Tibial artery (tissue), 4 donors: ENCODE measurements at places on chromosomes 5 and 9.

GRCh38 chr5:43573058-43573457 lies 16.2 kb upstream of the PAIP1 start:
- no peaks in the 10 kb centered on the region for H3K27me3 ChIP-seq
- no peak for DNase-seq
- H3K4me3 ChIP-seq = no peak overlapping the region
- no peaks in the 10 kb centered on the region for H3K4me1 ChIP-seq
- no peak overlapping the region for H3K27ac ChIP-seq

DNA sequence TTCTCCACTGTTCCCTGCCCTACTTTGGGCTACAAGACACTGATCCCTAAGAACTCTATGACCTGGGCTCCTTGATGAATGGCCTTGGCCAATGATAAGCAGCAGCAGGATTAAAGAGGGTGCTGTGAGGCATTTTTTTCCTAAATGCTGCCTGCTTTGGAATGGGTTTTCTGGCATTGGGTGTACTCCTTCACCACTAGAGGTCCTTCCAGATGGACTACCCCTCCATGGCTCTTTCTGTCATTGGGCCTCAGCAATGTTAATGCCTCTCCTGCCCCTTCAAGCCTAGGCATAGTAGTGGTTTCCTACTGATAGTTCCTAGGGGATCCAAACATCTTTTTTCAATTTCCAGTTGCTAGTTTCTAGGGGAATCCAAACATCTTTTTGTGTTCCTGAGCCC lies 319.3 kb upstream of the RPS23 start:
- peaks cover 7% of the 10 kb centered on the region for H3K4me1 ChIP-seq
- H3K27ac ChIP-seq = peak overlapping the region; percentile 28
- no peaks in the 10 kb centered on the region for H3K36me3 ChIP-seq
- H3K4me3 ChIP-seq = no peak overlapping the region
- H3K27me3 ChIP-seq = no peaks in the 10 kb centered on the region

GRCh38 chr9:80931163-80931562 lies 758.2 kb downstream of the TLE1 start:
- no peaks in the 10 kb centered on the region for H3K4me1 ChIP-seq
- no peak for DNase-seq
- H3K36me3 ChIP-seq = no peaks in the 10 kb centered on the region

GRCh38 chr5:113446358-113446927 lies 11.7 kb upstream of the TSSK1B start:
- no peak overlapping the region for H3K4me3 ChIP-seq
- H3K27ac ChIP-seq = no peak overlapping the region
- no peak for DNase-seq
- H3K36me3 ChIP-seq = no peaks in the 10 kb centered on the region

DNA sequence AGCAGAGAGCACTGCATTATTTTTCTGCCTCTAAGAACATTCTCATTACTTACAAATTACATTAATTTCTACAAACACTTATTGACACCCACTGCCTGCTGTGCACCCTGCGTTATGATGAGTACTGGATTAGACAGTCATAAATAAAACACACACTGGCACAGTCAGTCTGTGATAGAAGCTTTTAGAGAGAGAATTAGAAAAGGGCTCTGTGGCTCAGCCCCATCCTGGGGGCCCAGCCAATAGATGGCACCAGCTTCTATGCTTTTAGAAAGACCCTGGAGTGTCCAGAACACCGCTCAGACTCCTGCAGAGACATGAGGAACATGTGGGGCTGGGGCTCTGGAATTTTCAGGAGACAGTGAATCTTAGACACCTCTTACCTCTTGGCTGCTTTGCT lies 61.0 kb upstream of the RAPGEF1 start:
- H3K4me1 ChIP-seq = no peaks in the 10 kb centered on the region
- DNase-seq = no peak
- H3K36me3 ChIP-seq = no peaks in the 10 kb centered on the region

- no peak for DNase-seq
- H3K27me3 ChIP-seq = no peaks in the 10 kb centered on the region
- no peak overlapping the region for H3K4me3 ChIP-seq
- no peaks in the 10 kb centered on the region for H3K4me1 ChIP-seq
- no peak overlapping the region for H3K27ac ChIP-seq
- H3K36me3 ChIP-seq = no peaks in the 10 kb centered on the region
These were observed 104.5 kb upstream of the NUDT12 start for GRCh38 chr5:103667068-103667467.

GRCh38 chr9:32584784-32585183 lies 11.8 kb upstream of the NDUFB6 start:
- no peak for DNase-seq
- H3K36me3 ChIP-seq = no peaks in the 10 kb centered on the region
- H3K27me3 ChIP-seq = no peaks in the 10 kb centered on the region

DNA sequence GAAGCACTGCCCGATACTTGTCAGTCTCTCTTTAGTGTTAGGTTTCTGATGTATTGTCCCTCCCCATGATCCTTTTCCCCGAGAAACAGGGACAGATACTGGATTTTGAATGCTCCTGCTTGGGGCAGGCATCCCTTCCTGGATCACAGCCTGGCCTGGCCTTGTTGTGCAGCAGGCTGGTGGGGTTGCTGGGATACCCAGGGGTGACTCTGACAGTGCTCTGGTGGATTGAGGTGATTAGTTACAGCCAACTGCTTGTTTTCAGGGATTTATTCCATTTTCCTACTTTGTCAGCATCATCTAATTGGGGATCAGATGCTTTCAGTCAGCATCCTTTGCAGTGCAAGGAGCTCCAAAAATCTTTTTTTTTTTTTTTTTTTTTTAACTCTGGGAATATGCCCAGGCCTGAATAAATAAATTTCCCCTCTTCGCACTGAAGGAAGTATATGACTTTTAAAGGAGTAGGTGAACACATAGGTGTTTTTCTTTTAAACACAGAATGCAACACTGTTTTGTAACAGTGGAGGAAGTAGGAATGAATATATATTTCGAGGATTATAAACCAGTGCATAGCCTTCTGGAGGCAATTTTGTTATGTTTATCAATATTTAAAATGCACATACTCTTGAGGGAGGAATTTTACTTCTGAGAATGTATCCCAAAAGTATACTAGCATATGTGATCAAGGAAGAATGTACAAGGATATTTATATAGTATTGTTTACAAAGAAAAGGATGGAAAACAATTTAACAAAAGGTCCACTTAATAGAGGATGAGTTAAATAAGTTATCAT lies 127.3 kb upstream of the ELL2 start:
- no peaks in the 10 kb centered on the region for H3K27me3 ChIP-seq
- peaks cover 17% of the 10 kb centered on the region for H3K4me1 ChIP-seq
- no peak overlapping the region for H3K4me3 ChIP-seq
- no peak overlapping the region for H3K27ac ChIP-seq

- H3K27ac ChIP-seq = no peak overlapping the region
- DNase-seq = no peak
- H3K27me3 ChIP-seq = no peaks in the 10 kb centered on the region
- H3K36me3 ChIP-seq = no peaks in the 10 kb centered on the region
- H3K4me1 ChIP-seq = peaks cover 26% of the 10 kb centered on the region
These were observed 1.9 kb downstream of the MACROH2A1 start for GRCh38 chr5:135397084-135397483.

DNA sequence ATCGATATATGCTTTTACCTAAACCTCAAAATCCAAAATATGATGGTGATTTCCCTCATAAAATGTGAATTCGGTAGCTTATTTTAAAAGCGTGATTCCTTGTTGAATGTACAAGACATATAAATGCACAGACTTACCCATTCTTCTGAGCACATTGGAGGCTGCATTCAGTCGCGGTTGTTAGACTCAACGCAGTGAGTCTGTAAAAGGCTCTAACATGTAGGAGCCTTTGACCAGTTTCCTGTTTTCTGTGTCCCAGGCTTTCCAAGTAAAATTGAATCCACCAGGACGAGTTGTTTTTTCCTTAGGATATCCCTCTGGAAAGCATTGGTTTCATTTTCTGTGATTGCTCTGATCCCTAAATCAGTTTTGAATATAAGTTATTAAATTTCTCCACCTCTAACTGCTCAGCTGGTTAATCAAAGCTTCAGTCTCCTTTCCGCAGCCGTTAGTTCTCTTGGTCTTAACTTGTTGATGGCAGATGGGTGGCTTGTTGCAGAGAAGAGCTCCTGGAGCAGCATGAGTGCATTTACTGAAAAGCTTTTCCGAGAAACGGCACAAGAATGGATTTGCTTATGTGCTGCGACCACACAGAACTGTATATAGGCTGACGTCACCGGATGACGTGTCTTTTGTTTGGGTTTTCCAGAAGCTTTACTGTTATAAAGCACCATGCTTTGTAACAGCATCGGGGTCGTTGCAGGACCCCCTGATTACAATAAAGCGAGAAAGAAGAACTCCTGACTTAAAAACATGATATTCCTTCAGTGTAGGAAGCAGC lies at the start of gene LRRTM2:
LRRTM2 (minus strand) TSS at position 565 of the 781 bp plus-strand sequence; CDS start at position 141, 424 bp downstream.
- H3K27ac ChIP-seq = no peak within 1 kb of the TSS
- H3K36me3 ChIP-seq = no peaks in the 10 kb centered on the region
- H3K27me3 ChIP-seq = no peaks in the 10 kb centered on the region
- no peak for DNase-seq
- no peaks in the 10 kb centered on the region for H3K4me1 ChIP-seq

DNA sequence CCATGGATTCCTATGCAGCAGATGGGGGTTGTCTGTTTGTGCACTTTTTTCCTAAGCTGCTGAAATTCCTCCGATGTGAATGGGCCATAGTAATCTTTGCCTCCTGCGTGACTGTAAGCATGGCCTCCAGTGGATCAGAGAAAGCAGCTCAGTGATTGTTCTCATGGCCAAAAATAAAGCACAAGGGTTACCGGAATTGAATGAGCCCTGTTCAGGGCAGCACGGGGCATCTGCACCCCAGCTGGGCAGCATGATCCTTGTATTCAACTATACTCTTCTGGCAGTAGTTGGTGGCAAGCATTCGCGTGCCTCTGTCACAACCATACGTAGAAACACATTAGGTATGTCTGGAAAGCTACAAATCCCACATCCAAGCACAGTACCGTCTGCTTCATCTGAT lies 193.9 kb downstream of the RORB start:
- no peaks in the 10 kb centered on the region for H3K4me1 ChIP-seq
- no peak for DNase-seq
- H3K27me3 ChIP-seq = no peaks in the 10 kb centered on the region
- H3K27ac ChIP-seq = no peak overlapping the region
- H3K4me3 ChIP-seq = no peak overlapping the region

- no peak overlapping the region for H3K4me3 ChIP-seq
- H3K27me3 ChIP-seq = no peaks in the 10 kb centered on the region
- H3K36me3 ChIP-seq = no peaks in the 10 kb centered on the region
- no peak for DNase-seq
These were observed 13.4 kb upstream of the TXNDC8 start for GRCh38 chr9:110351009-110351467.

GRCh38 chr5:113612060-113612496 lies 98.6 kb downstream of the YTHDC2 start:
- no peaks in the 10 kb centered on the region for H3K4me1 ChIP-seq
- H3K4me3 ChIP-seq = no peak overlapping the region
- no peaks in the 10 kb centered on the region for H3K27me3 ChIP-seq
- no peaks in the 10 kb centered on the region for H3K36me3 ChIP-seq
- no peak for DNase-seq
- no peak overlapping the region for H3K27ac ChIP-seq

DNA sequence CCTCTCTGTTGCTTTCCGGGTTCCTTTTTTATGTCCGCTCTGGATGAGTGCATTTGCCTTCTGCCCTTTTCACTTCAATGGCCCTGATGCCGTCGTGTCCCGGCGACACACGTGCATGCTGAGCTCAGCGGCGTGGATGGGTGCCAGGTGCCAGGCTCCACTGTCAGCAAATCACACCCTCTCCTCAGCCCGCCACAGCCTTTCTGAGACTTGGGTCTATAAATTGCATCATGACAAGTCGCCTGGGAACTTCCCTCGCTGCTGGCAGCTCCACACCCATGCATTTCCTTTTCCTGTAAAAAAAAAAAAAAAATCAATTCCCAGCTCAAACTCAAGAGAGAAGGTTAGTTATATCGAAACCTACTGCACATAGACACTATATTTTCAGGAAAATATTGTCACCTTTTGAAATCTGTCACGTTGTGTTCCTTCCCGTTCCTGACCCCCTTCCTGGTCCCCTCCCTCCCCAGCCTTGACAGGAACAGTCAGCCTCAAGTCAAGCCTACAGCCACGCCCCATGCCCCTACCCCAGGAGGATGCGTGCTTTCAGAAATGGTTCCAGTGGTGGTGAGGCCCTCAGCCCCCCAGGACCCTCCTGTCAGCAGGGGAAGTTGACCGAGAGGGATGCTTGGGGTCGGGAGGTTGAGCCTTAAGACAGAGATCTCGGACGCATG lies 110.3 kb upstream of the PTCH1 start:
- H3K4me1 ChIP-seq = peaks cover 7% of the 10 kb centered on the region
- DNase-seq = peak; percentile 76
- H3K27me3 ChIP-seq = no peaks in the 10 kb centered on the region
- no peak overlapping the region for H3K4me3 ChIP-seq

DNA sequence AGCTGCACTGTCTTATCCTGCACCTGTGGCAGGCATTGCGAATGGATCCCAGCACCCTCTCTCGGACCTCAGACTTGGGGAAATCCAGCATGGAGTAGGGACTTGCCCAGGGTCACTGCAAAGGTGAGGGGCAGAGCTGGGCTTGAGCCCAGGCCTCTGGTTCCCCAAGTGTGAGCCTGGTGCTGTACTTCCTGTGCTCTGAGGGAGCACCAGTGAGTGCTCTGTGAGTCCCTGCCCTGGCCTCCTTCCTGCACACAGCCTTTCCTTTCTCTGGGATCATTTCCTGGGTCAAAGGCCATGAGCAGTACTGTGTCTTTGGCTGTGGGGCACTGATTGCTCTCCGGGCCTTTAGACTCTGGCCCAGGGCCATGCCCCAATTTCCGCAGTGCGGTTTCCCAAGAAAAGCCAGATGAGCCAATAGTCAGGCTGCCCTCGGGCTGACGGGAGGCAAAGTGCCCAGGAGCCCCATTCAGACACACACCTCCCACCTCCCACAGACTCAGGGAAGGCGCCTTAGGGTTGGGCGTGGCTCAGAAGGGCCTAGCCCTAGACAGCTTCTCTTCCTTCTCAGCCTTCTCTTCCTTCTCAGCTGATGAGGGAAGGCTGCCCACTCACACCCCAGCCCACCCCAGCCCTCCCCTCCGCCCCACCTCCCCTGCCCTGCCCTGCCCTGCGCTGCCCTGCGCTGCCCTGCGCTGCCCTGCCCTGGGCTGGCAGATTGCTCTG lies 23.3 kb upstream of the TRIM14 start:
- H3K27ac ChIP-seq = no peak overlapping the region
- peaks cover 5% of the 10 kb centered on the region for H3K4me1 ChIP-seq
- no peak for DNase-seq

- no peak overlapping the region for H3K27ac ChIP-seq
- DNase-seq = no peak
- no peaks in the 10 kb centered on the region for H3K27me3 ChIP-seq
- H3K4me1 ChIP-seq = peaks cover 6% of the 10 kb centered on the region
- H3K4me3 ChIP-seq = no peak overlapping the region
These were observed 163.0 kb upstream of the CCDC152 start for GRCh38 chr5:42593591-42593990.

GRCh38 chr9:136526625-136527066 lies 19.2 kb downstream of the NOTCH1 start:
- peak overlapping the region; percentile 13 for H3K4me3 ChIP-seq
- no peaks in the 10 kb centered on the region for H3K4me1 ChIP-seq
- peaks cover 21% of the 10 kb centered on the region for H3K36me3 ChIP-seq
- no peak for DNase-seq
- peak overlapping the region; percentile 74 for H3K27ac ChIP-seq
